ENCODE measurements at places on chromosomes 6 and 20.

DNA sequence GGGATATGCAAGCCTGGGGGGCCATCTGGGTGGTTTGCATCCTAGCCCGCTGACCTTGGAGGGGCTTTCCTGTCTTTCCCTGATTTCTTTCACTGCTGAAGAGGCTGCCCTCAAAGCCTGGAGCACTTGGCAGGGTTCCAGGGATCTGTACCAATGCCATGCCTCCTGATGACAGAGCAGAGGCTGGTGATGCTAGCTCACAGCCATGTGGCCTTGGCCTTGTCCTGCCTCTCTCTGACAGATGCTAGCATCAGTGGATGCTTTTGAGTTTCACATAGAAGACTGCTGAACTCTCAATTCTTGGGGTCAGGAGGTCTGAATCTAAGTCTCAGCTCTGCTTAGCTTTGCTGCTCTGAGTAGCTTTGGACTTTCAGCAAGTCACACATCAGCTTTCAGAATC lies 21.9 kb upstream of the RREB1 start:
- DNase-seq = no peak

DNA sequence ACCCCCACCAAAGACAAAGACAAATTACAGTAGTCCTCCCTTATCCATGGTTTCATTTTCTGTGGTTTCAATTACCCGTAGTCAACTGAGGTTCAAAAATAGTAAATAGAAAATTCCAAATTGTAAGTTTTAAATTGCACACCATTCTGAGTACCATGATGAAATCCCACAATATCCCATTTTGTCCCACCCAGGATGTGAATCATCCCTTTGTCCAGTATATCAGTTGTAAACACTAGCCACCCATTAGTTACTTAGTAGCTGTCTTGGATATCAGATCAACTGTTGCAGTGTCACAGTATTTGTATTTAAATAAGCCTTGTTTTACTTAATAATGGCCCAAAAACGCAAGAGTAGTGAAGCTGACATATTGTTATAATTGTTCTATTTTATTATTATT lies 364.0 kb upstream of the ARID1B start:
- DNase-seq = no peak

DNA sequence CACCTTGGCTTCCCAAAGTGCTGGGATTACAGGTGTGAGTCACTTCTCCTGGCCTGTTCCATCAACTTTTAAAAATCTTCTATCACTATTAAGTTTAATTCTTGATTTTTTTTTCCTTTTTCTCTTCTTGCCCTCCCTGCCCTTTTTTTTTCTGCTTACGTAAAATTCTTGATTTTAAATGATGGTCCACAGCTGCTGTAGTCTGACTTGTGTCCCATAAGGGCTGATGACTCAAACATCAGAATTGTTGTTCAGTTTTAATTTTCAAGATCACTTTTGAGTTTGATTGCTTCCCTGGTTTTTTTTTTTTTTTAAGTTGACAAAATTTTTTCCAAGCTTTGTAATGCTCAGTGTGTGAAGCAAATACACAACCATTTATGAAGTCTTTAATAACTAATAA lies 61.9 kb downstream of the CBFA2T2 start:
- DNase-seq = no peak

DNA sequence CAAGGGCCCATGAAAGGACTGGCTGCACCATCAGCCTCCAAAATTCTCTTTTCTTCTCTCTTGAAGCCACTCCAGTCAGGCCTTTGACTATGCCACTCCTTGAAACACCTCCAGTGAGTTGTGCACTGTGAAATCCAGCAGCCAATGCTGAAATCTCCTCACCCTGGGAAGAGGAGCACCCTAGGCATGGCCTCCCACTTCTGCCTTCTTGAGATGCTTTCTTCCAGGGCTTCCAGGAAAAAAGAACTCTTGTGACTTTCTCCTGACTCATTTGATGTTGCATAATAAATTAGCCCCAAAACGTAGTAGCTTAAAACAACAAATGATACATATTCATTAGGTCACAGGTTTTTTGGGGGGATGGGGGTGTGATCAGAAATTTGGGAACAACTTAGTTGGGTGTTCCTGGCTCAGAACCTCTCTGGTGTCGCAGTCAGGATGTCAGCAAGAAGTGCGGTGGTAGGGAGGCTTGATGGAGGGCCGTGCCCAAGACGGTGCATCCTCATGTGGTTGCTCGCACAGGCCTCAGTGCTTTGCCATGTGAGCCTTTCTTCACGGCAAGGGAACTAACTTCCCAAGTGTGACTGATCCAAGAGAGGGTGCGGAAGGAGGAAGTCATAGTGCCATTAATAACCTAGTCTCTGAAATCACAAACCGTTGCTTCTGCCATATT lies 12.1 kb downstream of the NCR2 start:
- no peak for DNase-seq

DNA sequence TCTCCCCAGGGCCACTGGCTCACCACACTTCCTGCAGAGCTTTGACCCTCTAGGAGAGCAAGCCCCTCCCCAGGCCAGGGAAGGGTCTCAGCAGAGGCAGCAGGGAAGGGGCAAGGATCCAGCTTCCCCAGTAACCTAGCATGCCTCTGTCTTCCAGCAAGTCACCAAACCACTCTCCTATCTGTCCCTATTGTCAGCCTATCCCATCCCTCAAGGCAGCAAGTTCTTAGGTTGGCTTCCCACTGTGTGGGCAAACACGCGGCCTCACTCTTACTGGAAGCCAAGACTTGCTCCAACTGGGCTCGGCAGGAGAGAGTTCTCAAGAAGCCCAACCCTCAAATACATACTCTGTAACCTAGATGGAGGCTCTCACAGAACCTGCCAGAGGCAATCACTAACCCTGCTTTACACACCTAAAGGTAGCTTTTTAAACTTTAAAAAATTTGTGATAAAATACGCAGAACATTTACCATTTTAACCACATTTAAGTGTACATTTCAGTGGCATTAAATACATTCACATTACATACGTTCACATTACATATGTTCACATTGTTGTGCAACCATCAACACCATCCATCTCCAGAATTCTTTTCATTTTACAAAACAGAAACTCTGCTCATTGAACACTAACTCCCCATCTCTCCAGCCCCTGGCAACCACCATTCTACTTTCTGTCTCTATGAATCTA lies 58.5 kb downstream of the MRPL14 start:
- DNase-seq = no peak

DNA sequence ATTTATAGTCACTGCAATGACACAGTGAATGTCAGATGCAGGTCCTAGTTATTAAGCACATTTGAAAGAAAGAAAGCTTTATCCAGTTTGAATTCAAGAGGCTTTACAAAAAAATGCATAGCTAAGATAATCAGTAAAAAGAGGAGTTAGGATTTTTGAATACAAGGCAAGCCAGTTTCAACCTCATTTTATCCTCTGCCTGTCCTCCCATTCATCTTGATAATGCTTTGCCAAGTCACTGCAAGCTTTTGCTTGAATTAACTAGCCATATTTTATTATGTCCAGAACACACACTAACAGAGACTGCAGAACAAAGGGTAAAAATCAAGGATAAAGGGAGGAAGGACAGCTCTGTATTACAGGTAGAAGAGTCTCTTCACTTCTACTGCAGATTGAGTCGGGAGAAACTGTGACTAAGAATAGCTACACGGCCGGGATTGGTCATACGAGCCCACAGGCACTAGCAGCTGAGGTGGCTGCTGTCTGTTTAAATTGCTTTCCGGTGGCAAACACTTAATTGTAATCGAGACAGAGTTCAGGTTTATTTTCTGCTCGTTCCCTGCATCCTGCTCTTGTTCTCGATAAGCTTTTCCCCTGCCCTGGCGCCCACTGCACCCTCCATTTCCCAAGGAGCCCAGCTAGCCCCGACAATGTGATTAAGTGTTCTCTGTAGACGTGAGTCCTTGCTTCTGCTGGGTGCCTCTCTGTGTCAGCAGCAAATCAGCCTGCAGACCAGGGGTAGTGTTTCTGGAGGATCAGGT lies 30.5 kb upstream of the AKAP12 start:
- DNase-seq = no peak

- no peak for DNase-seq
Observed at GRCh38 chr6:153001767-153002612, 519 bp downstream of the MTRF1L start.

DNA sequence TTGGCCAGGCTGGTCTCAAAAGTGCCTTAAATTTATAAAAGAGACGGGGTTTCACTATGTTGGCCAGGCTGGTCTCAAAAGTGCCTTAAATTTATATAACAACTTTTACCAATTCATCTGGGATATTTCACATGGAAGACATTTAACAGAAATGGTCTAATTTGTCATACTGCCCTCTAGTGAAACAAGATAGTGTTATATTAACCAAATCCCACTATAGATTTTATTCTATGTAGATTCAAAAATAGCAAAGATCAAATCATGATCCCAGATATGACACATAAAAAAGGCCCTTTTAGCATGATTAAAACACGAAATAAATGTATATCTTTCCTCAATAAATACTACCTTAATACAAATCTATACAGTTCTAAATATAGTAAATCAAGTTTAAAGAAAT lies 102.8 kb upstream of the TFAP2D start:
- no peak for DNase-seq

- no peak for DNase-seq
Observed at GRCh38 chr6:156917213-156917612, 140.0 kb downstream of the ARID1B start.

DNA sequence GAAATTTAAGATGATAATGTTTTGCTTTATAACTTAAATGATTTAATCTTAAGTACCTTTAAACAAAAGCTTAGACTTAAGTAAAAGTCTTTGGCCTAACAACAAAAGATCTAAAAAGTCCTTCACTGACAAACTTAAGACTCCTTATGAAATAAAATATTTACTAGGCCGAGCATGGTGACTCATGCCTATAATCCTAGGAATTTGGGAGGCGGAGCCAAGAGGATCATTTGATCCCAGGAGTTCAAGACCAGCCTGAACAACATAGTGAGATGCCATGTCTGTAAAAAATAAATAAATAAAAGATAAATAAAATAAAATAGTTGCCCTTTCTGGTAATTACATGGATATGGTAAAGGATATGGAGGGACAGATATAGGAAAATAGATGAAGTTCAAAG lies 12.4 kb downstream of the KATNA1 start:
- no peak for DNase-seq

GRCh38 chr6:32970413-32971241 lies 2.2 kb downstream of the BRD2 start:
- DNase-seq = peak; percentile 68

- no peak for DNase-seq
Observed at GRCh38 chr6:98142839-98143238, 691.5 kb upstream of the POU3F2 start.

DNA sequence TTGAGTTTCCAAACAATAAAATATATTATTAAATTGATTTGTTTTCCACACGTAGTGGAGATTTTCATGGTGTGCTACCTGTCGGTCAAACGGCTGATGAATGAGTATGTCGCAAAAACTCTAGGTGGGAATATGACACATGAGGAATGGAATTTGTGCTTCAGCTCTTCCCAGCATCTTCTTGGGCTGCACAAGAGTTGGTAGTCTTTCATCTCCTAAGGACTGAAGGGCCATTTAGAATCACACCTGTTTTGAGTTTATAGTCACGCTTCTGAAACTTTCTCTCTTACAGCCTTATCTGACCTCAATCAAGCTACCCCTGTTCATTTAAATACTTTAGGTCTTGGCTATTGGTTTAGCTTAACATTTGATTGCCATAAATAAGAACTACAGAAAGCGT lies 157.7 kb upstream of the AKAP12 start:
- DNase-seq = no peak

DNA sequence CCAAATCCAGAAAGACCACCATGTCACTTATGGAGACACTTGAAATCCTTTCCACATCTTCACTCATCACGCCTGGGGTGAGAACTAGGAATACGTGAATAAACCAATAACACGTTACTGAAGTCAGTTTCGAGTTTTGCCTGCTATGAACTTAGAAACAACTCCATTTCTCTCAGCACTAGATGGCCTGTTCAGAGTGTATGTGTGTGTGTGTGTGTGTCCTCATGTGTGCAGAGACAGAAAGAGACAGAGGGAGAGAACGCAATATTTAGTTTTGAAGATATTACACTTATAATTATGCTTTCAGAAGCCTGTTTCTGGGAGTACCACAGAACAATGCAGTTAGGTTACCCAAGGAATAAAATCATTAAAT lies 81.2 kb upstream of the CCN6 start:
- peak; percentile 62 for DNase-seq

DNA sequence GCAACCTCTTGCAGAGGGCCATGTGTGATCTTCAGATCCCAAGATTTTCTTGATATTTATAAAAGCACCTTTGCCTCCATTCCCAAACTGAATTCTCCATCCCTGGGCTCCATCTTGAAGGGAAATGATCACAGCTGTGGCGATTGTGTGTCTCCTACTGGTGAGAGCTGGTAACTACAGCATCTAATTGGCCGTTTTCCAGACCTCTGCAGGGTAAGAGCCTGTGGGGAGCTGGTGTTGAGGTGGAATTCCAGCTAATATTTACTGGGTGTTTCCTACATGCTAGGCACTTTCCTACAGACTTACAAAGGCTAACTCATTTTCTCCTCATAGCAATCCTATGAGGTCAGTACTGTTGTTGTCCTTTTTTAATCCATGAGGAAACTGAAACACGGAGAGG lies 59.2 kb upstream of the FNDC1 start:
- DNase-seq = peak; percentile 58

DNA sequence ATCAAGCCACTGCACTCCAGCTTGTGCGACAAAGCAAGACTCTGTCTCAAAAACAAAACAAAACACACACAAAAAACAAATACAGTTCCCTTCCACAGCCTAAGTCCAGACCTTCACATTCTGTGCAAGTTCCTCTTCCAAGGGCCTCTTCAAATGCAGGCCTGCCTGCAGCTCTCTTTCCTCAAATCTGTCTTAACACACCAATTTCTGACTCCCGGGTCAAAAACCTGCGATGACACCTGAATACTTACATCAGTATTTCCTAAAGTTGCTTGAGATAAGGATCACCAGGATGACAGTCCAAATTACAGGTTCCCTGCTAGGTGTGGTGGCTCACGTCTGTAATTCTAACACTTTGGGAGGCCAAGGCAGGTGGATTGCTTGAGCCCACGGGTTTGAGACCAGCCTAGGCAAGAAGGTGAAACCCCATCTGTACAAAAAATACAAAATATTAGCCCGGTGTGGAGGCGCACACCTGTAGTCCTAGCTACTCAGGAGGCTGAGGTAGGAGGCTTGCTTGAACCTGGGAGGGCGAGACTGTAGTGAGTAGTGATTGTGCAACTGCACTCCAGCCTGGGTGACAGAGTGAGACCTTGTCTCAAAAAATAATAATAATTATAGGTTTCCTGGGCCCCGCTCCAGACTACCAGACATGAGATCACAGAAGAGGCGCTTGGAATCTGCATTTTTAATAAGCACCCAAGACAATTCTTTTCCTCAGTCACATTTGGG lies 8.8 kb upstream of the PARD6B start:
- DNase-seq = no peak

- DNase-seq = no peak
Observed at GRCh38 chr6:162364488-162364887, 363.1 kb downstream of the PRKN start.

DNA sequence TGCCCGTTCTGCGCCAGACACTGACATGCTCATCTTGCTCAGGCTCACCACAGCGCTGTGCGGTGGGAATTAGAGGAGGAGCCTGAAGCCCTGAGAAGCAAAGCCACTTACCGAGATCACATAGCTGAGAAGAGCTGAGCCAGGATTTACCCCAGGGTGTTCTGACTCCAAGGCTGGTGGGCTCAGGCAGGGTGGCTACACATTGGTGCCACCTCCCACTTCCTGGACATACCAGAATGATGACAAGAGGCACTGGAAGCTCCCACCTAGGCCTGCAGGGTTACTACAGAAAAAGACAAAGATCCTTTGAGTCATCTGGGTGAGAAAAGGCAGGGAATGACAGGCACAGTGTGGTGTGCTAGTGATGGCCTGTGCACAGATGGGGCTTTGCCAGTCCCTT lies 24.4 kb upstream of the FKBP1A start:
- DNase-seq = no peak

- DNase-seq = no peak
Observed at GRCh38 chr20:53914091-53914780, 156.2 kb downstream of the BCAS1 start.

Measured in CD4-positive, alpha-beta T cell (primary cell).